ENCODE measurements at places on chromosomes 11 and 22. TPM values are rescaled to one million over a fixed set of nuclear protein-coding genes. Genes with fewer than 3 reads are reported as not detected.

- no peaks in the 10 kb centered on the region for H3K36me3 ChIP-seq
- H3K27ac ChIP-seq: no peak overlapping the region
- H3K27me3 ChIP-seq: no peaks in the 10 kb centered on the region
- peak; percentile 18 for DNase-seq
- no peaks in the 10 kb centered on the region for H3K4me1 ChIP-seq
These were observed 41.3 kb downstream of the ALX4 start for GRCh38 chr11:44268614-44269080.

DNA sequence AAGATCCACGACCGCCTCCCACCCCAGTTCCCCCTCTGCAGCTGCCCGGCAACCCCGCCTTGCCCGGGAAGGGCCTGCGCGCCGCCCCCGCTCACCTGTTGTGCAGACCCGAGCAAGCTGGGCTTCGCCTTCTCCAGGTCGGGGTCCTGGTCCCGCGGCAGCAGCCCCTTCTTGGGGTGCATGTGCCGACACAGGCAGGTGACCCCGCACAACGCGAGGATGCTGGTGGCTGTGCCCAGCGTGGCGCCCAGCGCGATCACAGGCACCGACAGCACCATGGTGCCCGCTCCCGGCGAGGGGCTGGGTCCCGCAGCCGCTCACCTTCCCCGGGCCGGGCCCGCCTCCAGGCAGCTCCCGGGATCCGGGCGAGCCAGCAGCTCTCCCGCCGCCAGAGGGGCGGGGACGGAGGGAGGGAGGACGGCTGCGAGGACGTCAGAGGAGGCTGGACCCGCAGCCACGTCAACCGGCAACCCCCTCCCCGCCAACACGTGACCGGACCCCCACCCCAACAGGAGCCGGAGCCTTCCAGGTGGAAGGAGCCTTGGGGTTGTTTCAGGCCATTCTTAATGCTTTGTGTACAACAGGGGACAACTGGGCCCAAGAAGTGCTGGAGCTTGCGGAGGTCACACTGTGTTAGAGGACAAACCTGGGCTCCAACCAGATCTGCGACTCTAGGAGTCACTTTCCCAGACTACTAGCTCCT, at the start of gene SYT13:
TSS of gene SYT13 (minus strand) at position 412 of the 703 bp plus-strand sequence. CDS start at position 278, 134 bp downstream.
- H3K36me3 ChIP-seq: no peaks in the 10 kb centered on the region
- DNase-seq: peak; percentile 82
- no peaks in the 10 kb centered on the region for H3K27me3 ChIP-seq

- no peak for DNase-seq
- H3K36me3 ChIP-seq: no peaks in the 10 kb centered on the region
- H3K27ac ChIP-seq: no peak overlapping the region
- H3K27me3 ChIP-seq: no peaks in the 10 kb centered on the region
- H3K4me3 ChIP-seq: no peak overlapping the region
These were observed 23.8 kb upstream of the TTC28 start for GRCh38 chr22:28703436-28703835.

GRCh38 chr11:85599083-85599482, 28.1 kb downstream of the DLG2 start:
- no peaks in the 10 kb centered on the region for H3K4me1 ChIP-seq
- H3K36me3 ChIP-seq: no peaks in the 10 kb centered on the region
- no peak for DNase-seq
- H3K27ac ChIP-seq: no peak overlapping the region

GRCh38 chr11:44563711-44564110, 1.8 kb upstream of the CD82 start:
- H3K36me3 ChIP-seq: no peaks in the 10 kb centered on the region
- no peak for DNase-seq
- H3K4me1 ChIP-seq: peaks cover 33% of the 10 kb centered on the region
- H3K4me3 ChIP-seq: no peak overlapping the region
- H3K27me3 ChIP-seq: no peaks in the 10 kb centered on the region
- peak overlapping the region; percentile 98 for H3K27ac ChIP-seq

DNA sequence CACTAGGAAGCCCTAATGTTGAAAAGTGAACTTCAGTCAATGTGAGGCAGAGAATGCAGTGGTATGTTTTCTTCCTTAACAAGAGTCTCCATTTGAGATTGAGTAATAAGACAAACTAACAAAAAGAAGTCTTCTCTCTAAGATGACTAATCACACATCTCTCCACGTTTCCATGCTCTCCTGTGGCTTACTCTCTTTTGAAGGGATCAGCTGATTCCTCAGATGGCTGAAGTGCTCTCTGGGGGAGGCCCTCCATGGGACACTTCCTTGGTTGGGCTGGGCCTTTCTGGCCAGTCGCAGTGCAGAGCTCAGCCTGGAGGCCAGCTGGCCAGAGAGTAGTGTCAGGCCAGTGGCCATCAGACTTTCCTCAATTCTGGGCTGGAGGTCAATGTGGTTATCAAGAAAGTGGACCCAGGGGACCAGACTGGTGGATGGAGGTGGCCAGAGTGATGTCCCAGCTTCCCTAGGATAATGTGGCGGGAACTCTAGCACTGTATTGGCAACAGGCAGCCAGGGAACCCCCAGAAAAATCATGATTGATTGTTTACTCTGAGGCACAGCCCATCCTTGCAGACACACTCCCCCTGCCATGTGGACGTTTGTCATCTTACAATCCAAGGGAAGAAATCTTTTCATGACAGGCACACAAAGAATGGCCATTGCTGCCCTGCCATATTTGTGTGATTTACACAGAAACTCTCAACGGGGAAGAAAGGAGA, 14.5 kb downstream of the CSRP3 start:
- H3K36me3 ChIP-seq: no peaks in the 10 kb centered on the region
- no peaks in the 10 kb centered on the region for H3K27me3 ChIP-seq
- H3K4me3 ChIP-seq: no peak overlapping the region
- H3K4me1 ChIP-seq: no peaks in the 10 kb centered on the region
- no peak for DNase-seq
- no peak overlapping the region for H3K27ac ChIP-seq

Gene XKR3
- not detected for total RNA-seq

DNA sequence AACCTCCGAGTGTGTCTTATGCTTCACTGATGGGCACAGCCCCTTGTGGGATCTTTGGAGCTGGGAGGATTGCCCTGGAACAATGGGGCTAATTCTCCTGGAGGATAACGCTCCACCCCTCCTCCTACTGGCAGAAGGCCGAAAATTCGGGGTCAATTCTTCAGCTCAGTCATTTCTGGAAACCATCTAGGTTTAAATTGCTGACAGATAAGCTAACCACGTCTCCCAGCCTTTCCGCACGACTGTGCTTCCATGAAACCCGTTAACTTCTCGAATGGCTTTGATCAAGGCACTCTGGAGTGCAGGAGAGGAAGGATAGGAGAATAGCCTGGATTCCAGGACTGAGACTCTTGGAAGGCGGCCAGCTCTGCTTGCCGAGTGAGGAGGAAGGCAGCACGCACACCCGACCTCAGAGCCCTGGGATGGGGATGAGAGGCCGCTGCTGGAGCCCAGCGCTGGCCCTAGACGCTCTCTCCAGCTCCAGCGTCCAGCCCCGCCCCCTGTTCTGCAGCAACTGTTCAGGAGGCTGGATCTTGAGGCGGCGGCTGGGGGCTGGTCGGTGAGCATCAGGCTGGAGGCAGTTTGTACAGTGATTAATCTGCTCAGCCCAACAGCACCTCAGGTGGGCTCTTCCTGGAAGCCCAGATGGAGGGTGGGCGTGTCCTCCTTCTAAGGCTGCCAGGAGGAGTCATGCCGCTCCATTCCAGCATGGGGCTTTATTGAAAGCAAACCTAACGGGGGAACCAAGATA, 176.7 kb upstream of the NCAM1 start:
- DNase-seq: no peak

GRCh38 chr22:39653787-39654077, 83.2 kb downstream of the CACNA1I start:
- H3K4me3 ChIP-seq: no peak overlapping the region
- H3K27ac ChIP-seq: no peak overlapping the region
- H3K27me3 ChIP-seq: no peaks in the 10 kb centered on the region

DNA sequence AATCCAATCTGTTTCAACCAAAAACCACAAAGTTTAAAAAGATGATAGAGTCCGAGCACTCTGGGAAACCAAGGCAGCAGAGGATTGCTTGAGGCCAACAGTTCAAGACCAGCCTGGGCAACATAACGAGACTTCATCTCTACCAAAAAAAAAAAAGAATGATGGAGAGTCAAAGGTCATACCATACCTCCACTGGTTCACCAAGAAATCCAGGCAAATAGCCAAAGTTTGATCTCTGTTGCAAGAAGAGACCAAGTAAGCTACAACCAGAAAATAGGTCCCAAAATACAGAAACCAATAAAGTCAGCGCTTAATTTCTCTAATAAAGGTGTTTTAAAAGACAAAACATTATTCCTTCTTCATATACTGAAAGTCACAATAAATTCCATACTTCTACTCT, 13.1 kb downstream of the FAM168A start:
- H3K36me3 ChIP-seq: no peaks in the 10 kb centered on the region
- DNase-seq: no peak
- no peaks in the 10 kb centered on the region for H3K4me1 ChIP-seq
- H3K27me3 ChIP-seq: no peaks in the 10 kb centered on the region
- H3K27ac ChIP-seq: no peak overlapping the region

DNA sequence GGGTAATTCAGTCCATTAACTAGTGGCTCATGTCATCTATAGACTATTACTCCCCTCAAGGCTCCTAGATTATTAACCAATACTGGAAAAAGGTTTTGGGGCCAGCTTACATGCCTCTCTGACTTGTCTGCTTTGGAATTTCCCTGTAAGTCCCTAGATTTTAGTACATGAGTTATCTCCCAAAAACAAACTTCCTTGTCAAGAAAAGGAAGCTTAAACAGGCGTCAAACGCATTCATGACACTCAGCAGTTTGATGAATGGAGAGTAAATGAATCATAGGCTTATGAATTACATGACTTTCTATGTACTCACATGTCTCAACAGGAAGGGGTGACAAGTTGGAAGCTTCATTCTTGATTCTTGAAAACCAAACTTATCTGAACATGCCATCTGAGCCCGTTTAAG, 70.8 kb downstream of the BLID start:
- no peaks in the 10 kb centered on the region for H3K4me1 ChIP-seq
- no peak for DNase-seq
- no peaks in the 10 kb centered on the region for H3K27me3 ChIP-seq
- no peaks in the 10 kb centered on the region for H3K36me3 ChIP-seq
- no peak overlapping the region for H3K27ac ChIP-seq

DNA sequence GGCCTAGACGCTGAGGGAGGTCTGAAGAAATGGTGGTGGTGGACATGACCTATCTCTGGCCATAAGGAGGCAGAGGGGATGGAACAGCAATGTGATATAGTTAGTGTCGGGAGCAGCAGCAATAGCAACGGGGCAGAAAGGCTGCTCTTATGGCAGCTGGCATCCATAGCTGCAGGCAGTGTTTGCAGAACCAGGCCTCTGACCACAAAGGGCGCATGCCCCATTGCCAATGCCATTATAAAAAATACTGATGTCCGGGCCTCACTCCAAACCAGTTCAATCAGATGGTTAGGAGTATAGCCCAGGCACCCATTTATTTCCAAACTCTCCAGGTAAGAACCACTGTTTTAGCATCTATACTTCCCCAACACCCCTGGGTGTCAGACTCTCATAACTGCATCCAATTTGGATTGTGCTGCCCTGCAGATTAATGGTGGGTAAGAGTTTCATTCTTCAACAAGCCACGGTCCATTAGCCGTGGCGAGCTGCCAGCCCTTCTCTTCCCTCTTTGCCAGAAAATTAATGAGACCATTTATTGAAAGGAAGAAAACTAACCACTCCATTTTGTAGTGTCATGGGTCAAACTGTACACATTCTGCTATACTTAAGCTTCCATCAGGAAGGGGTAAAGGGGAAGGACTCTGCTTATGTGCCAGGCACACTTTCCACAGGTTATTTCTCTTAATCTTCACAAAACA, 72.8 kb upstream of the SPON1 start:
- no peak overlapping the region for H3K4me3 ChIP-seq
- H3K4me1 ChIP-seq: peaks cover 1% of the 10 kb centered on the region
- no peak for DNase-seq
- no peaks in the 10 kb centered on the region for H3K36me3 ChIP-seq

DNA sequence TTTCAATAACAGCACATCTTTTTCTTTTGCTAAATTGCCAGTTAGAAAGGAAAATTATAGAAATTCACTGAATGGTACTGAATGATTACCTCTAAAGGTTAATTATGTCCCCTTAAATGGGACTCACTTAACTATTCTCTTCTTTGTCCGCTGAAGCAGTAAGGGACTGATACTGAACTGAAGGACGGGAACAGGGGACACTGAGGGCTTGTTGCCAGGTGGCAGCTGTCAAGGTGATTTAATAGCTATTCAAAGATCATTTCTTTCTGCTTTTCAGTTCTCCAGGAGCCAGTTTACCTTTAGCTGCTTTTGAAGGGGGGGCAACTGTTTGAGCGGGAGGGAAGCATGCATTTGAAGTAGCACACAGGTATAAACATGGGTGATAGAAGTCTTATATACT, 325.4 kb upstream of the CCDC90B start:
- H3K4me1 ChIP-seq: no peaks in the 10 kb centered on the region
- no peaks in the 10 kb centered on the region for H3K27me3 ChIP-seq
- no peaks in the 10 kb centered on the region for H3K36me3 ChIP-seq
- no peak overlapping the region for H3K4me3 ChIP-seq
- no peak overlapping the region for H3K27ac ChIP-seq

Gene ELMOD1
- total RNA-seq: not detected

DNA sequence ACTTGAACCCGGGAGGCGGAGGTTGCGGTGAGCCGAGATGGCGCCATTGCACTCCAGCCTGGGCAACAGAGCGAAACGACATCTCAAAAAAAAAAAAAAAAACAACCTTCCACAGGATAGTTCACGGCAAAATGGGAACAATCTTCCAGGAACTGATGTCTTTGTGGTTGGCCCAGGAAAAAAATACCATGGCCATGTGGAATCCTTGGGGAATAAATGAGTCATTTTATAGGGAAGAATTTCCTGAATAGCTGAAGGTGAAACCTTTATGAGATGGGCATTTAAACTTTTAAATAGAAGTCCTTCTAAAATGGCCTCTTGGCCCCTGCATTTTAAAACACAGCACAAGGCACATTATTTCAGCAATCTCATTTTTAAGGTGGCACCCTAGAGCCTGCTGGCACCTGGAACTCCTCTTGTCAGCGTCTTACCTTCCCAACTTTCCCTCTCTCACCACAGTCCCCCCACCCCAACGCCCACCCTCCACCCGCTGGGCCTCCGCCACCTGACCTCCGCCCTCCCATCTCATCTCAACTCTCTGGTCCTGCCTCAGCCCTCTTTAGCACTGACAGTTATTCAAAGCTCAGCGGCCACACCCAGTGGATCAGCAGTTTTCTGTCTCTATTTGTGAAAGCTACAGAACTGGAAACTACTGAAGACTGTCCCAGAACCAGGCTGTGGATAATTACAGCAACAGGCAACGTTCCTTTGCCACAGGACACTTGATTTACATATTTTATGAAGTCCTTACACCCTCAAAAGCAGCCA, 43.1 kb downstream of the SCGB1A1 start:
- H3K27ac ChIP-seq: no peak overlapping the region
- H3K4me3 ChIP-seq: no peak overlapping the region
- DNase-seq: no peak
- H3K36me3 ChIP-seq: no peaks in the 10 kb centered on the region

Gene LINC01488
- total RNA-seq: not detected

Gene SDHAF2
- 64.1 TPM for total RNA-seq

Gene TRPC6
- 1.4 TPM for total RNA-seq

- H3K4me1 ChIP-seq: no peaks in the 10 kb centered on the region
- DNase-seq: no peak
- no peak overlapping the region for H3K4me3 ChIP-seq
- H3K27ac ChIP-seq: no peak overlapping the region
- H3K36me3 ChIP-seq: no peaks in the 10 kb centered on the region
These were observed 418.7 kb upstream of the ANO5 start for GRCh38 chr11:21774212-21774611.

- no peaks in the 10 kb centered on the region for H3K27me3 ChIP-seq
- H3K36me3 ChIP-seq: no peaks in the 10 kb centered on the region
- no peak overlapping the region for H3K4me3 ChIP-seq
- no peaks in the 10 kb centered on the region for H3K4me1 ChIP-seq
- no peak for DNase-seq
These were observed 253.7 kb upstream of the CHORDC1 start for GRCh38 chr11:90476442-90477007.

Gene OPCML
- not detected for total RNA-seq
